ENCODE measurements at places on chromosomes 12 and 14.

GRCh38 chr12:110813285-110813684 lies 33.5 kb upstream of the CCDC63 start:
- no peak for DNase-seq

GRCh38 chr12:15592934-15593333 lies 196.3 kb downstream of the EPS8 start:
- DNase-seq: no peak

- no peak for DNase-seq
Observed at GRCh38 chr12:71306808-71307207, 132.8 kb upstream of the LGR5 start.

- no peak for DNase-seq
Observed at GRCh38 chr14:101410126-101410525, 151.2 kb upstream of the DIO3 start.

GRCh38 chr14:101028971-101029667 lies 125.6 kb upstream of the RTL1 start:
- no peak for DNase-seq

DNA sequence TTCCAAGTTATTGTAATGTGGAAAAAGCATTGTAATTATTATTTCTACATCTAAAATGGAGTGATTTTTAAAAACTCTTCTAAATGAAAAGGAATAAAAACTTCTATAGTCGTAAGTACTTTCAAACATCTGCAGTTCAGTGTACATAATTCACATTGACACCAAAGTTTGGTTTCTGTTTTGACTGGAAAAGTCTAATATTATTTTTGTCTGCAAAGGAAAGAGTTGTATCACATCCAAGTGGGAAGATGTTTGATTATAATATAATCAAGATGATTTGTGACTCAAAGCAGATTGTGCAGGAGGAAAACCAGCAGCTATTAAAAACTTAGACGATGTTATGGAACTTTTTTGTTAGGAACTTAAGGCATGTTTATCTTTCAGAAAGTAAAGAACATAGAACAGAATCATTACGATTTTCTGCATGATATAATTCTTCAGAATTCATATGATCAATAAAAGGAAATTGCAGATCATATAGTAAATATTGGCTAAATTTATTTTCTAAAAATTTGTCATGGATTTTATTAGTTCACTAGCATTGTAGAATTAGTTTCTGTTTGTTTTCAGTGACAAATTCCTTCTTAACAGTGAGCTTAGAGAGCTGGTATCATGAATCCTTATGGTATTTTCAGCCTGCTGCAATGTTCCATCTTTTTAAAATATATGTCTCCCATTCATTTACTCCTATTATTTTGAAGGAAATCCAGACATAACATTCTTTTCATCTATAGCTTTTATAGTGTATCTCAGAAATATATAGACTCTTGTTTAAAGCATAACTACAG lies 145.8 kb downstream of the MIPOL1 start:
- no peak for DNase-seq

DNA sequence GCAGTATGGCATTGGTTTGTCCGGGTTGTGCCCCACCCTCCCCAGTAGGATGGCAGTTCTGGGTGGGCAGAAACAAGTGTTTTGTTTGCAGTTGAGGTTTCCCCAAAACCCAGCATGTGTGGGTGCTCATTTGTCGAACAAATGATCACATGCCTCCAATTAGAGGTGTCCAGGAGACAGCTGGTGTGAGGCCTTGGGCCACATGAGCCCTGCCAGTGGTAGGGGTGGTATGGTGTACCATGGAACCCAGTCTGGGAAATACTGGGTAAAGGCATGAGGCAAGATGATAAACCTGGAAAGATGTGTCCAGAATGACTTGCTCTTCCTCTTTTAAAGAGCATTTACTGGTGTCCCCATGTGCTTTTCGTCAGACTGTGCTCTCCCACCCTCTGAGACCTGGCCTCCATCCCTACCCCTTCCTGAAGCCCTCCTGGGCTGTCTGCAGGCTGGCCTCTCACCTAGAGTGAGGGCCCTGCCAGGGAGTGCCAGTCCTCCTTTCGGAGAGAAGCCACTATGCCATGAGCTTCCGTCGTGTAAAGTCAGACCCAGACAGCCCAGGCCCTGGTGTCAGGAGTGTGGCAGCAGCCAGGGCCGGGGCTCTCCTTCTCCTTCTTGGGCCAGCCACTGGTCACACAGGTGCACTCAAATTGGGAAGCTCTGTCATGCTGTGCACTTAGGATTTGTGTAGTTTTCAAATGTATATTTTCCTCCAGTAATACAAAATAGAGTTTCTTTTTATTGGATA lies 17.6 kb downstream of the ANKRD9 start:
- DNase-seq: no peak
